ENCODE measurements at places on chromosomes 2 and 18.

DNA sequence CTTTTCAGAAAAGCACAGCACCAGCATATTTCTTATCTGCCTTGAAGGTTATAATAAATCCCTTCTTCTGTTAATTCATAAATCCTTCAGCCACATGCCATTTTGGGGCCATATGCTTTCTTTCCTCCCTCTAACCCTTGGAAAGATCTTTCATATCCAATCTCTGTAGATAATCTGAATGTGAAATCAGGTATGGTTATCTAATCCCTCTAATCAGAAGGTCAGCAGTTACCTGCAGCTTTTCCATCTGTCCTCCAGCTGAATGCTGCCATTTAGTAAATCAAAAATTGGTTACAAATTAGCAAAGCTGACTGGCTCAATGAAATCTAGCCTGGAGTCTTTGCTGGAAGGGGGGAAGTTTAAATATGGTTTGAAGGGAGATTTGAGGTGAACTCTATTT, 230.5 kb downstream of the PIK3C3 start:
- ATAC-seq, result no peak

DNA sequence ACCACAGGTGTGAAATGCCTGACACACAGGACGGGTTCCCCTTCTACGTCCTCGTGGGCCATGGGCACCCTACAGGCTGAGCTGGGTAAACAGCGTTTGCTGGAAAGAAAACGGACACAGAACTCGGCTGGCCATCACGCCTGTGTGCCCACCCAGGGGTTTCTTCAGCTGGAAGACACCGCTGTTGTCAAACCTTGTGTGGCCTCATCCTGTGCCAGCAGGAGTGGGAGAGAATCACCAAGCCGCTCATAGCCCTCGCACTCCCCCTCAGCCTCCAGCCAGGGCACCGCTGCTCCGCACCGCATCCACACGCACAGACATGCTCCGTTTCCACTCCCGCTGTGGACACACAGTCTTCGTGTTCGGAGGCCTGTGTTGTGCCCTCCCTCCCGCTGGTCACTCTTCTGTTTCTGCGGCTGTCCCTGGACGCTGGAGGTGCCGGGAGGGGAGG, 161.4 kb downstream of the PXDN start:
- ATAC-seq, result no peak

- ATAC-seq, result no peak
These were observed 33.6 kb downstream of the PLCL1 start for GRCh38 chr2:197838036-197838435.

GRCh38 chr2:224046752-224047151, 7.7 kb upstream of the SERPINE2 start:
- ATAC-seq, result no peak

DNA sequence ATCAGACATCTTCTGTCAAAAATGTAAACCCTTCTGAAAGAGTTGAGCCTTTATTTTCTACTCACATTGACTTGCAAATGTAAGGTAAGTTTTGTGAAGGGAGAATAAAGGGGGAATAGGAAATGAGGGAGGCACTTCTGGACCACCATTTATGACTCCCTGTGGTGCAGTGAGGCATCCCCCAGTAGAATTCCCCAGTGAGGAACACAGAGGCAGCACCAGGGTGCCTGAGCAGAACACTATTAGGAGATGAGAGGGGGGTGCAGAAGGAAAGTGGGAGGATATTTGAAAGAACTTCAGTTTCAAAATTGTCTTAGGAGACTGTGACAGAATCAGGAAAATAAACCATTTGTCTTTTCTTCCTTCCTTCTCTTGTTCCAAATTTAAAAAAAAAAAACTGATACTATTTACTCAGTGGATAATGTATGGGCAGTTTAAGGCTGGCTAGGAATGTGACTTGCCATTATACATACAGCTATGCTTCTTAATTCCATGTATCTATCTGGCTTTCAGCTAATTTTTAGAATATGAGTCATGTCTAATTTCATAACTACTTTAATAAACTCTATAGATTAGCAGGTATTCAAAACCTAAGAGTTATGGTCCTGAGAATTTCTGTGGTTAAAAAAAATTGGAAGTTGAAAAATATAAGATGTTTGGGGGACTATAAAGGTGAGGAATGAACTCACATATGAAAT, 478.1 kb upstream of the CHAC2 start:
- ATAC-seq, result no peak

GRCh38 chr2:40716879-40717278, 265.0 kb upstream of the SLC8A1 start:
- peak; percentile 94 for ATAC-seq

- ATAC-seq, result no peak
These were observed 89.1 kb upstream of the ITGB6 start for GRCh38 chr2:160289126-160289525.

GRCh38 chr2:30201990-30202389, 29.3 kb upstream of the LBH start:
- no peak for ATAC-seq

GRCh38 chr18:63962137-63962536, 7.7 kb upstream of the SERPINB8 start:
- ATAC-seq, result peak; percentile 70

GRCh38 chr2:236888794-236889780, 196.6 kb upstream of the COPS8 start:
- peak; percentile 29 for ATAC-seq

DNA sequence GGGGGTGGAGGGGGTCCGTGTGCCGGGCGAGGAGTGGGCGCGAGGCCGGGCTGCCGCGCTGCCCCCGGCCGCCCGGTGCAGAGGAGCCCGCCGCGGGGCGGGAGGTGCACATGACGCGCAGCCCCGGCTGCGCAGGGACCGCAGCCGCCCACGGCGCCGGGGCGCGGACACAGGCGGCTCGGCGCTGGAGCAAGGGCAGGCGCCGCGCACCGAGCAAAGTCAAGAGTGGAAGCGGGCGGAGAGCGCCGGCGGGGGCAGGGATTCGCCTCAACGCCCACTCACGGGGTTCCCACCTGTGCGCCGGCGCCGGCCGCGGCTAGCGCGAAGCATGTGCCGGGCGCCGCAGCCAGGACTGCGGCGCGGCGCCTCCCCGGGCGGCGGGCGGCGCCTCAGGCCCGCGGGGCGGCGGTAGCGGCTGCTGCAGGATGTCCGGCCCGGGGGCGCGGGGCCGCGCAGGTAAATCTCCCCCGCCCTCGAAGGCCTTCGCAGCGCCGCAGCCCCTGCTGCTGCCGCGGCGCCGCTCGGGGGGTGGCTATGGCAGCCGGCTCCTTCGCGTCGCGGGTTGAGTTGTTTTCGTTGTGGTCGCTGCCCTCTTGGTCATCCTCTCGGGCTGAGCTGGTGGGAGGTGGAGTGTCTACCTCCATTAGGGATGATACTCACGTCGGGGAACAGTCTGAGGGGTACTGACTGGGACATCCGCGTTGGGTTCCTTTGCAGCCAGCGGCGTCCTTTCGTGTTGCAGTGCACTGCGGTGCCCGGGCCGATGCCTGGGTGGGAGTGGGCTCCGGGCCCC, 216.3 kb upstream of the DTNA start:
- peak; percentile 17 for ATAC-seq

DNA sequence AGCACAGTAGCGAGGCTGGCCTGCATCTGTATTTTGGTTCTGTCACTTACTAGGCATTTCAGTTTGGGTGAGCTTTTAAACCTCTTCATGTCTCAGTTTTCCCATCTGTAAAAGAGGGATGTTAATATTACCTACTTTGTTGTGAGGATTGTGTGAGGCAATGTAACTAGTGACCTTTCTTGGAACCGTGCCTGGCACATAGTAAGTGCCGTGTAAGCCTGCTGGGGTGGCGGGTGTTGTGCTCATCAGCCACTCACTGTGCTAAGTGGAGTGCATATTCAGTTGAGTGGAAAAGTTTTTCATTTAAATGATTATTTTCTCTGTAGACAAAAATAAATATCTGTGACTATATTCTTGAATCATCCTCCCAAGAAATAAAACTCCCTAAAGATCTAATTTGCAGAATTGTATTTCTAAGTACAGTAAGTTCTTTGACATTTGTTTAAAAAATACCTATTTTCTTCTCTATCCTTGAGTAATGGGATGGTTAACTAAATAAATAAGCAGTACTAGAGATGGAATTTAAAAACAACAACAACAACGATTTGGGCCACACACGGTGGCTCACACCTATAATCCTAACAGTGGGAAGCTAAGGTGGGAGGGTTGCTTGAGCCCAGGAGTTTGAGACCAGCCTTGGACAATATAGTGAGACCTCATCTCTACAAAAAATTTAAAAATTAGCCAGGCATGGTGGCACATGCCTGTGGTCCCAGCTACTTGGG, 56.7 kb downstream of the MALT1 start:
- no peak for ATAC-seq

DNA sequence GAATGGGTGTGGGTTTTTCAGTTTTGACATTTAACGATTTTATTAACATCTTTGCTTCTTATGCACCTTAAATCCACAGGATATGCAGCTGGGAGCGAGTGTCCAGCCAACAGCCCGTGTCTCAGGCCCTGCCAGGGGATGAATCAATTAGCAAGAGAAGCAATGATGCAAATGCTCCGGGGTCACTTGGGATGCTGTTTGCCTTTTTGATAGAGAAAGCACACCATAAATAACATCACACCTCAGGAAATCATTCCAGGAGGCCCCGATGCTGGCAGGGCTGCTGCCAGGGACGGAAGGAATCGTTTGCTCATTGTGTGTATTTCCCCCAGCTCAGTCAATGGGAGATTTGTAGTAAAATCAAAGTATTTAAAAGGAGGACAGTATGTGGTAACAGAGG, 394.0 kb upstream of the HNRNPA3 start:
- no peak for ATAC-seq

DNA sequence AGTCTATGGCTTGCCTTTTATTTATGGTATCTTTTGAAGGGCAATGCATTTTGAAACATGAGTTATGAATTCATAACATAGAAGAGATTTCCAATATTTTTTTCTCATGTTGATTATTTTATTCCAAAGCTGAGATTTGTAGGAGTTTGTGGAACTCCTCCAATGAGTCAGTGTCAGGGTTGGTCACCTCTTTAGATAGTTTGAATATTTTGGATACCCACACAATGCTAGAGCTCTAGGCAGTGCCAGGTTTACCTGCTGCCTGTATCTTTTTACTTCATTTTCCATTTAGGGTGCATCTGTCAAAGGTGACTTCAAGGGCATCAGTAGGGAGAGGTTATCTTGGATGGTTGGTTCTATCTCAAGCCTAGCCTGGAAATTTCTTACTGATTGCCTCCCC, 152.7 kb downstream of the CERS6 start:
- ATAC-seq, result no peak

DNA sequence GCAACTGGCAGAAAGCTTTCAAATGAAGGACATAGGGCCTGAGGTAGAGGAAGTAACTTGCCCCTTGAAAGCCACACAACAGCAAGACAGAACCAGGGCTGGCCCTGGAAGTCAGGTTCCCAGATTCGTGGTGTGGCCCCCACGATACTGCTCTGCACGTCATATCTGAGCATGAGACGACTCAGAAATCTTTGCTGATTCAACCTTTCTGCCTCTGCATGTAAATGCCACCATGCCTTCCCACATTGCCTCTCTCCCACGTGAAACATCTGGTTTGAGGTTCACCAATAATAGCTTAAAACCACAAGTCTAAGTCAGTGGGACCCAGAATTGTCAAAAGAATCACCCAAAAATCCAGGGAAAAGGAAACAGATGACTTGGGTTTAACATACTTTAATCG, 214.0 kb upstream of the TRIB2 start:
- ATAC-seq, result no peak

DNA sequence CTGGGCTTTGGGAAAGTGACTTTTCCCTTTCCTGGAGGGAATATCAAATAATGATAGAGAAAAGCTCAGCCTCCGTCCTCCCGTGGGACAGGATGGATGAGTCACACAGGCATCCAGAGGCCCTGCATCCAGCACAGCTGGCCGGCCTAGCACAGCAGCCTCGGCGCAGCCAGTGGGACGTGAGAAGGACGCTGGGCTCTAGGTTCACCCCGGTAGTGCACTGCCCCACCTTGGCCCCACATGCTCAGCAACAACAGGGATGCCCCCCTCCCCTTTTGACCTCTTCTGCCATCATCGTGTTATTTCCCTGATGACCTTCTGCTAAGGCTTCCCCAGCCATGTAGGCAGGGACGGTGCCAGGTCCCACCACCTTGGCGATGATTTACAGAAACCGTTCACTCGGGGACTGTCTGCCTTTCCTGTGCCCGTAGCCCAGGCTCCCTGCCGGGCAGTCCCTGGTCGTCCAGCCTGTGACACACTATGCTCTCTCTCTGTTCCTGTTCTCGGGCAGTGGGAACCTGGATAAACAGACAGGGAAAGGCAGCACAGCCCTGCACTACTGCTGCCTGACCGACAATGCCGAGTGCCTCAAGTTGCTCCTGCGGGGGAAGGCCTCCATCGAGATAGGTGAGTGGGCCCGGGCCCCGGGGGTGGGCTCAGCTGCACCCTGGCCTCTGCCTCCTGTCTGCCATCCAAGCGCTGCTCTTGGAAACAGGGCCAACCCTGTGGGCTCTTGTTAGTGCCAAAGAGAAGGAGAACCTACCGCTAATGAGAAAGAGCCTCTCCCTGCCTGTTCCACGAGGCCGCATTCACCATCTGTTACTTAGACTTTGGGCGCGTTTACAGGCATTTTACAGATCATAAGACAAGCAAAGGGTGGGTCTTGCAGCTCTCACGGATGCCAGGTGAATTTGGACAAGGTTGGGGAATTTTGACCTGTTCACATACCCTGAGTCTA, 44.6 kb downstream of the ITGB1BP1 start:
- no peak for ATAC-seq

DNA sequence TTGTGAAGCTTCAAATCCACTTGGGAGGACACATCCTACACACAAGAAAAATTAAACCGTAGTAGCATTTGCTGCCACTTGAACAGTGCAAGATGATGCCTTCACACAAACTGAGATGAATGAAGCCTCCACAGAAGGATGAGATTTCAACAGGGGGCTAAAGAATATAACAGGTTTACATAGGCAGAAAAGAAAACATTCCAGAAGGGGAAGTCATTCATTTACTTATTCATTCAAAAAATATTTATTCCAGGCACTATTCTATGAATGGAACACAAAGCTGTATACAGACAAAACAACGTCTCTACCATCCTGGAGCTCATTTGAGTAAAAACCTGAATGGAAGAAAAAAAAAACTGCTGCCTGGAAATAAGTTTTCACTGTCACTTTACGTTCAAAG, 170.5 kb downstream of the CDH20 start:
- ATAC-seq, result no peak

DNA sequence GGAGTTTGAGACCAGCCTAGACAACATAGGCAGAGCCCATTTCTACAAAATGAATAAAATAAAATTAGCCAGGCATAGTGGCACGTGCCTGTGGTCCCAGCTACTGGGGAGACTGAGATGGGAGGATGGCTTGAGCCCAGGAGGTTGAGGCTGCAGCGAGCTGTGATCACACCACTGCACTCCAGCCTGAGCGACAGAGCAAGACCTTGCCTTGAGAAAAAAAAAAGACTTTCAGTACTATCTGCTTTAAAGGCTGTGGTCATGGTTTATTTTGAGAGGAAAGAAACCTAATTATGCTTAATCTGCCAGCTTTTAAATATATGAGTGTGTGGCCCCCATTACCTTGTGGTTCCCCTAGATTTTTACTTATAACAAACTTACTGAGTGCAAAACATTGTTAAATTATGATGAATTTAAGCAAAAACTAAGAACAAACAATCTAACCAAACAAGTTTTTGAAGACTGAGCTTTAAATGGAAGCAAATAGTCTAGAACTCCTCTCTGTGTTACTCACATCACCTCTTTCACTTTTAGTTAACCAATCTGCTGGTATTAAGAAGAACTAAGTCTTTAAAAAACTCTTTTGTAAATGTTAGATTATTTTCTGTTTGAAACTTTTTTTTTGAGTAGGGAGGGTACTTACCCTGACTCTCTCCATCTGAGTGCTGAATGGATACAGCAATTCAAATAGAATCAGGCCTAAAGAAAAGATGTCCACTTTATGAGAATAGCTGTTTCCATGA, 65.4 kb downstream of the EIF2AK3 start:
- ATAC-seq, result no peak

GRCh38 chr2:158686210-158686691, 108.9 kb upstream of the DAPL1 start:
- no peak for ATAC-seq

All from esophagus mucosa (tissue), 1 donor.